Activated CD8-positive, alpha-beta T cell treated with anti-CD3 and anti-CD28 coated beads for 36 hours (primary cell): ENCODE measurements at places on chromosomes 7 and 10. TPM values are rescaled to one million over a fixed set of nuclear protein-coding genes. Genes with fewer than 3 reads are reported as not detected.

GRCh38 chr10:110764793-110765512, 106.8 kb upstream of the PDCD4 start:
- H3K4me3 ChIP-seq, result no peak overlapping the region
- no peaks in the 10 kb centered on the region for H3K36me3 ChIP-seq
- DNase-seq, result no peak
- H3K27me3 ChIP-seq, result no peaks in the 10 kb centered on the region

DNA sequence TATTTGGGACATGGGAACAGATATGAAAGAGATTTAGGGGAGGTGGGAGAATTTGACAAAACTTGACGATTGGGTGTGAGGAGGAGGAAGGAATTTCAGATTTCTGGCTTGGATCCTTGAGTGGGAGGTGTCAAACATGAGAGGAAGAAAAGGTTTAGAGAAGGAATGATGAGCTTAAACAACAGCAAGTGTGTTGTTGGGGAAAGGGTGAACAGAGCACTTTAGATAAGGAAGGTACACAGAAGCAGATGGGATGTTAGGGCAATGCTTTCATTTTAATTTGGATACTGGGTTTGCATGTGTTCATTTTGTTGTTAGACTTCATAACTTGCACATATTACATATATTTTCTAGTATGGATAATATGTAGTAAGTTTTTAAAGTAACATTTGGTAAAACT, 23.2 kb downstream of the REEP3 start:
- peaks cover 10% of the 10 kb centered on the region for H3K4me1 ChIP-seq
- H3K4me3 ChIP-seq, result no peak overlapping the region
- DNase-seq, result no peak
- no peak overlapping the region for H3K27ac ChIP-seq
- no peaks in the 10 kb centered on the region for H3K36me3 ChIP-seq

DNA sequence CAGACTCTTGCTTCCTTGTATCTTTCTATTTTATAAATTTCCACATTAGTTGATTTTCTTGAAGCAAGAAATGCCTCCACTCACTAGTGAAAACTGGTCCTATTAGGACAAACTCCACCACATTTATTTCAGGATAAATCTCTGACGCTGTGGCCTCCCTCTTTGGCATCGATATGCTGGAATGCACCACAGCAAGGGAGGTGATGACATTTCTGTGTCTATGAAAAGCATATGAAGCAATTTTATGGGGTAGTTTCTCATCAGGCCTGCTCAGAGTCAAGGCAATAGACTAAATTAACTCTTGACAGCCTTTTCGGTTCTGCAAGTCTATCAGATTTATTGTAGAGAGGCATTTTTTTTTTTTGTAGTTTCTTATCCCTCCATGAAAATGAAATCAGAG, 304.4 kb downstream of the ZEB1 start:
- DNase-seq, result no peak
- H3K4me3 ChIP-seq, result no peak overlapping the region
- H3K4me1 ChIP-seq, result no peaks in the 10 kb centered on the region
- no peak overlapping the region for H3K27ac ChIP-seq

DNA sequence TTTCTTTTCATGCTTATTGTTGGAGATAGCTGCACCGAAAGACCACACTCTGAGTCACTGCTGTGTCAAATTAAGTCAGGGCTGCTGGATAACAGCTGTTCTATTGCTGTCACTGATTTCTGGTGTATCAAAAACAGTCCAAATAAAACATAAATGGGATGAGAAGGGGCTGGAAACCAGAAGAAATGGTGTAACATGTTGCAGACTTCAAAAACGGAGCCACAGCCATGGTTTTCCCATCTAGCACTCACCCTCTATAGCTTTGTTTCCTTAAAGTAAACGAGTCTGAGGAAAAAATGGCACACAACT, 103.3 kb upstream of the DIP2C start:
- no peaks in the 10 kb centered on the region for H3K27me3 ChIP-seq
- no peak for DNase-seq
- H3K4me3 ChIP-seq, result no peak overlapping the region
- H3K27ac ChIP-seq, result no peak overlapping the region

GRCh38 chr7:51242881-51243518, 73.6 kb downstream of the COBL start:
- H3K36me3 ChIP-seq, result no peaks in the 10 kb centered on the region
- no peak overlapping the region for H3K4me3 ChIP-seq
- DNase-seq, result peak; percentile 13
- no peak overlapping the region for H3K27ac ChIP-seq
- no peaks in the 10 kb centered on the region for H3K27me3 ChIP-seq

The BTBD16 gene
- total RNA-seq, result not detected

The SPDYE1 gene
- not detected for total RNA-seq

The KCNH2 gene
- total RNA-seq, result 0.29 TPM

DNA sequence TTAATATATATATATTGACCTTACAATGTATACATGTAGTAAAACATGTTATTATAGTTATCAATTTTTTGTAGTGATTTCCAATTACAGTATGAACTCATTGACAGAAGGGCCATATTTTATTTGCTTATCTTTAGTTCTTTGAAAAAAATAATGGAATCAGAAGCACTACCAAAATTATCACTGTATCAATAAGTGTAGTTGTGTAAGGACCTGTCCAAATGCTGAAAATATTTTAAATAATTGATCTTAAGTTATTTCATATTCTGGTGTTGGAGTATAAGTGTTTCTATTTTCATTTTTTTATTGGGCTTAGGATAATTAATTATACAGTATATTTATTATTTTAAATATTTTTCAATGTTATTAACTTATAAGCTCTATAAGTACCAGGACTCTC, 8.5 kb upstream of the DGKB start:
- no peak overlapping the region for H3K4me3 ChIP-seq
- H3K27ac ChIP-seq, result no peak overlapping the region
- no peaks in the 10 kb centered on the region for H3K4me1 ChIP-seq
- H3K27me3 ChIP-seq, result no peaks in the 10 kb centered on the region
- no peak for DNase-seq

DNA sequence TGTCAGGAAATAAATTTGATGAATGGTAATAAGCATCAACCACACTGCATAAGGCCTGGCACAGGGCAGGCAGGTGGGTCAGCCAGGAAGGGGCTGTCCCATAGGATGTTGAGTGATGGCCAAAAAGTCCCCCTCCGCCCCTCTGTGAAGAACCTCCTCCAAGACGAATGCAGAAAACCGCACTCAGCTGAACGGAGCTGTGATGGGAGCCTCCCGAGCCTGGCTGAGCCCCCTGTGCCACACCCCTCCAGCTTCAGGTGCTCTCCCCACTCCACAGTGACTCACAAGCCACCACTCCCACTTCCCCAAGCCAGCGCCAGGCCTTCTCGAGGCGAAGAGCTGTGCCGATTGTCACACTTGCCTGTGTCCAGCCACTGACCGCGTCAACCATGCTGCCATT, 184.2 kb downstream of the MAD1L1 start:
- peaks cover 16% of the 10 kb centered on the region for H3K4me1 ChIP-seq
- H3K4me3 ChIP-seq, result no peak overlapping the region
- H3K36me3 ChIP-seq, result no peaks in the 10 kb centered on the region
- DNase-seq, result no peak
- H3K27ac ChIP-seq, result no peak overlapping the region
- H3K27me3 ChIP-seq, result no peaks in the 10 kb centered on the region

GRCh38 chr7:97844036-97844435, 28.2 kb downstream of the ASNS start:
- peaks cover 3% of the 10 kb centered on the region for H3K27me3 ChIP-seq
- H3K4me1 ChIP-seq, result no peaks in the 10 kb centered on the region
- H3K4me3 ChIP-seq, result no peak overlapping the region
- no peaks in the 10 kb centered on the region for H3K36me3 ChIP-seq
- H3K27ac ChIP-seq, result no peak overlapping the region

- no peaks in the 10 kb centered on the region for H3K36me3 ChIP-seq
- peaks cover 6% of the 10 kb centered on the region for H3K27me3 ChIP-seq
- no peak overlapping the region for H3K27ac ChIP-seq
- DNase-seq, result no peak
- H3K4me3 ChIP-seq, result no peak overlapping the region
These were observed 285.9 kb downstream of the ADARB2 start for GRCh38 chr10:1451362-1451888.

DNA sequence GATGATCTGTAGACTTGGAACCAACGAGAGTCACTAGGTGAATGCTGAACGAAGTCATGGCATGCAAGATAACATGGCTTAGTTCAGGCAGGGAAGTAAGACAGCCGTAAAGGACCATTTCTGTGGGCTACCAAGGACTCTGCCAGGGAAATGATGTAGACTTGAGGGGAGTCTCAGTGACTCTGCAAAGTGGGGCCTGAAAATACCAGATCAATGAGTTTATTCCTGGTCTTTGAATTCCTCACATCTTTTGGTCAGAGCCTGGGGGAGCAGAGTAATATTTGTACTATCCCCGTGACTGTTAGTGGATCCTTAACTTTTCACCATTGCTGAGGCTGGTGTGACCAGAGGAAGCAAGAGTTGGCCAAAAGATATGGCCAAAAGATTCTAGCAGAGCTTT, 60.7 kb upstream of the INHBA start:
- H3K4me1 ChIP-seq, result peaks cover 3% of the 10 kb centered on the region
- H3K36me3 ChIP-seq, result no peaks in the 10 kb centered on the region
- no peak overlapping the region for H3K4me3 ChIP-seq
- no peaks in the 10 kb centered on the region for H3K27me3 ChIP-seq

DNA sequence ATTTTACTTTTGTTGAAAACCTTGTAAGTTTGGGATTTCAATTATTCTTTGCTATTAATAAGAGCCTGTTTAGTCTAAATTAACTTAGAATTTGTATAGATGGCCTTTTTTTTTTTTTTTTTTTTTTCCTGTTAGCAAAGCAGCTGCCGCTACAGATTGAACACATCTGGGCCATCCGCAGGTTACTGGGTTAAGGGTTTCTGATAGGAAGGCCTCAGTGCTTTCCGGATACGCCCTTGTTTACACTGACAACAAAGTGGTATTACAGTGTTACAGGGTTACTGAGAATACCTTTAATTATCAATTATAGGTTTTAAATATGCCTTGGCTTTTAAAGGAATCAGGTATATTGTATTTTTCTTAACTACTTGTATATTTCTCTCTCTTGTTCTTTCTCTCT, 76.8 kb downstream of the PTN start:
- DNase-seq, result no peak
- no peaks in the 10 kb centered on the region for H3K36me3 ChIP-seq
- no peaks in the 10 kb centered on the region for H3K4me1 ChIP-seq
- H3K27ac ChIP-seq, result no peak overlapping the region
- no peaks in the 10 kb centered on the region for H3K27me3 ChIP-seq
- no peak overlapping the region for H3K4me3 ChIP-seq

The CYP2C8 gene
- total RNA-seq, result 0.38 TPM

- H3K27ac ChIP-seq, result no peak overlapping the region
- no peaks in the 10 kb centered on the region for H3K27me3 ChIP-seq
- H3K4me1 ChIP-seq, result no peaks in the 10 kb centered on the region
- H3K36me3 ChIP-seq, result no peaks in the 10 kb centered on the region
- H3K4me3 ChIP-seq, result no peak overlapping the region
- DNase-seq, result no peak
These were observed 410.7 kb downstream of the POM121L12 start for GRCh38 chr7:53446170-53446569.

DNA sequence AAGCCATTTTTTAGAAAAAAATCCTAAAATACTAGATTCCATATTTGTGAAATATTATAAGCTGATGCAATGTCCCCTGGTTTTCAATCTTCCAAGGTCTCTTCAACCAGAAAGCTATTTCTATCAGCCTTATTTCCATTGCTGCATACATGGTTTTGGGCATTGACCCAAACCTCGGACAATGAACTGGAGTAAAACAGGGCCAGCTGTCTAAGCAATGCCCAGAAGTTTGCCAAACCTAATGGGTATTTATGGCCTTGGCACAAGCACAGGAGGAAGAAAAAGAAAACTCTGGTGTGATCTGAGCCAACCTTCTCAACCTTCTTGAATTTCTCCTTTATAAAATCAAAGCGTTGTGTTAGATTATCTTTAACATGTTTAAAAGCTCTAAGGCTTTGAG, 402.3 kb downstream of the DNAJB9 start:
- no peaks in the 10 kb centered on the region for H3K27me3 ChIP-seq
- H3K36me3 ChIP-seq, result no peaks in the 10 kb centered on the region
- H3K4me3 ChIP-seq, result no peak overlapping the region

DNA sequence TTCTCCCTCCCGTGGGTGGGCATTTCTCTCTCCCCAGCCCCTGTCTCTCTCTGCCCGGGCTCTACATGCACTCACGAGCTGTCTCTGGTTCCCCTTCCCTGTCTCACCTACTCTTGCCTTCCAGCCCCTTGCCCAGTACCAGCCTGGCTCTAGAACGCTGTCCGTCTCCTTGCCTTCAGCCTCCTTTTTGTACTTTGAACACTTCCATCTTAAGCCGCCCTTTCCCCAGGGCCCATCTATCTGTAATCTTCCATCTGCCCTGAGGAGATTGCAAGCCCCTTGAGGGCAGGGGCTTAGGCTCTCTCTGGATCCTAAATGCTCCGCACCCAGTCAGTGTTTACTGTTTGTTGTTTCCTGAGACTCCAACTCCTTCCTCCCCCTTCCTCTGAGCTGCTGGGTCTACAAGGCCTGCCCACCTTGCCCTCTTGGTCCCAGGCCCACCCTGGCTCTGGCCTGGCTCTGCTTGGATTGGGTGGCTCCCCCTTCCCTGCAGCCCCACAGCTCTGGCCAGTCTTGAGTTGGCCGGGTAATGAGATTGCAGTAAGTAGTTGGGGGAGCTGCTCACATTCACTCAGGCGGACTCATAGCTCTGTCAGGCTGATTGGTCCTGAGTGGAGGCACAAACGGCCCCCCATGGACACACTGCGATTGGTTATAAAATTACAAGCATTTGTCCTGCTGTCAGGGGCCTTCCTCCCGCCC, 28.3 kb downstream of the POLL start:
- H3K27me3 ChIP-seq, result peaks cover 14% of the 10 kb centered on the region
- DNase-seq, result no peak
- no peaks in the 10 kb centered on the region for H3K36me3 ChIP-seq
- H3K4me1 ChIP-seq, result peaks cover 9% of the 10 kb centered on the region

DNA sequence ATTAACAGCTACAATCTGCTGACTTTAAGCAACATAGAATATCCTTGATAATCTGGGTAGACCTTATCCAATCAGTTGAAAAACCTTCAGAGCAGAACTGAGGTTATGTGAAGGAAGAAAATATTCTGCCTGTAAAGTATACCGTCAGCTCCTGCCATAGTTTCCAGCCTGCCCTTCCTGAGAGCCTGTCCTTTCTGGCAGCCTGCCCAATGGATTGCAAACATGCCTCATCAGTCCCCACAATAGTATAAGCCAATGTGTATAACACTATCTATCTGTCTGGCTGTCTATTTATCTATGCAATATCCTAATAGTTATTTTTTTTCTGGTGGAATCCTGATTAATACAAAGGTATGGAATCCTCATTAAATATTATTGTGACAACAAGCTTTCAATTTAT, 489.2 kb upstream of the KCND2 start:
- no peak overlapping the region for H3K27ac ChIP-seq
- H3K4me3 ChIP-seq, result no peak overlapping the region
- no peak for DNase-seq
- H3K36me3 ChIP-seq, result no peaks in the 10 kb centered on the region

DNA sequence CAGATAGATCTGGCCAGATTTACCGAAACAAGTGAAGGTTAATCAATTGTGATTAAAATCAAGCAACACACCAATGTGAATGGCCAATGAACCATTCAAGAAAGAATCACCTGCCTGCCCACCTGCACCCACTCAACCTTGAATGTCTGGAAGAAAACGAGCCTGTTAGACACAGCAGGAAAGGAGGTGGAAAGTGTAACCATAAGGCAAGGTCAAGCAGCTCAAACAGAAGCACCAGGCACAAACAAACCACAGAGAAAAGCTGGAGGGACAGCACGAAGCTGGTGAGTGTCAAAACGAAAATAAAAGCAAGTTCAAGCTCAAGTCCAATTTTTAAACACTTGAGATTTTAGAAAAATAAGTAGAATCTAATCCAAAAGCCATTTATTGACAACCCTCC, 64.9 kb downstream of the STEAP1B start:
- no peak overlapping the region for H3K4me3 ChIP-seq
- no peaks in the 10 kb centered on the region for H3K36me3 ChIP-seq
- no peak overlapping the region for H3K27ac ChIP-seq
- no peak for DNase-seq
- H3K4me1 ChIP-seq, result peaks cover 2% of the 10 kb centered on the region
- no peaks in the 10 kb centered on the region for H3K27me3 ChIP-seq
